ENCODE measurements at places on chromosomes 3 and 15.

- no peak for DNase-seq
Observed at GRCh38 chr15:84643838-84644237, 10.2 kb downstream of the WDR73 start.

GRCh38 chr3:64685800-64686445, 1.9 kb downstream of the ADAMTS9 start:
- DNase-seq: no peak

DNA sequence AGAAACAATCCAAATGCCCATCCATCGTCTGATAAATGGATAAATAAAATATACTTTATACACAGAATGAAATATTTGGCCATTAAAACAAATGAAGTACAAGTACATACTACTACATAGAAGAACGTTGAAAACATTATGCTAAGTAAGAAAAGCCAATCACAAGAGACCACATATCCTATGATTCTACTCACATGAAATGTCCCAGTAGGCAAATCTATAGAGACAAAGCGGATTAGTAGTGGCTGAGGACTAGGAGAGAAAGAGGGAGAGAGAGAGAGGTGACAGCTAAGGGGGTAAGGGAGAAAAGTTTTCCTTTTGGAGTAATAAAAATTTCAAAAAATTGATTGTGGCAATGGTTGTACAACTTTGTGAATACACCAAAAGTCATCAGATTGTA, 147.0 kb downstream of the GREM1 start:
- DNase-seq: no peak

- DNase-seq: no peak
Observed at GRCh38 chr15:75178171-75178937, 23.3 kb upstream of the C15orf39 start.

- DNase-seq: no peak
Observed at GRCh38 chr3:163508206-163508605, 1570.1 kb downstream of the SI start.

GRCh38 chr3:59968513-59969045, 918.8 kb upstream of the CFAP20DC start:
- no peak for DNase-seq

GRCh38 chr15:64361259-64361658, 5.3 kb upstream of the CSNK1G1 start:
- no peak for DNase-seq

- DNase-seq: no peak
Observed at GRCh38 chr3:14768881-14769280, 49.9 kb upstream of the FGD5 start.

- no peak for DNase-seq
Observed at GRCh38 chr15:60419753-60420152, 22.0 kb upstream of the ANXA2 start.

DNA sequence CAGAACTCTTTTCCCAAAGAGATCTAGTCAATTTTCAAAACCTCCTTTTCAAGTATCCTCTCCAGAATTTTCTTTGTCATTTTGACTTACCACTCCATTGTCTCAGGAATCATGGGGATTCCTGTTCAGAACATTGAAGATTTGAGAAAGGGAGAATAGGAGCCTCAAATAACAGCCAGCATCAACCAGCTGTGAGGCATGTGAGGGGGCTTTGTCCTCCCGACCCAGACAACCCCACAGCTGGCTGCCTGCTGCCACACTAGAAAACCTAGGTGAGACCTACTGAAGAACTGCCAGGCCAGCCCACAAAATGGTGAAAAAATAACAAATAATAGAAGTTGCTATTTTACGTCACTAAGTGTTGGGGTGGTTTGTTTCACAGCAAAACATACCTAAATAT, 5.9 kb upstream of the ARHGEF26 start:
- no peak for DNase-seq

DNA sequence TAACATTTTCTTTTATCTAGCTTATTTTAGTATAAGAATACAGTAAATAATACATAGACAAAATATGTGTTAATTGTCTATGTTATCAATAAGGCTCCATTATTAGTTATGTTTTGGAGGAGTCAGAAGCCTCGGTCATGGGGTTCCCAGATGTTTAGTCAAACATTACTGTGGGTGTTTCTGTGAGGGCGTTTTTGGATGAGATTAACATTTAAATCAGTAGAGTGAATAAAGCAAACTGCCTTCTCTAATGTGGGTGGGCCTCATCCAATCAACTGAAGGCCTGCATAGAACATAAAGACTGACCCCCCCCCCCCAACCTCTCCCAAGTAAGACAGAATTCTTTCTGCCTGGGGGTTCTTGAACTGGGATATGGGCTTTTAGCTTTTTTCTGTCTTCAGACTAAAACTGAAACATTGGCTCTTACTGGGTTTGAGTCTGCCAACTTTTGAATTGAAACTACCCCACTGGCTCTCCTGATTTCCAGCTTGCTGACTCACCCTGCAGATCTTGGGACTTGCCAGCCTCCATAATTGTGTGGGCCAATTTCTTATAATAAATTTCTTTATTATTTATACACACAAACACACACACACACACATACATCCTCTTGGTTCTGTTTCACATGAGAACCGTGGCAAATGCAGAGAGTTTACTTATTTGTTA, 192.0 kb downstream of the TPRG1 start:
- no peak for DNase-seq

GRCh38 chr3:127209155-127209839, 16.4 kb downstream of the PRR23E start:
- DNase-seq: no peak

DNA sequence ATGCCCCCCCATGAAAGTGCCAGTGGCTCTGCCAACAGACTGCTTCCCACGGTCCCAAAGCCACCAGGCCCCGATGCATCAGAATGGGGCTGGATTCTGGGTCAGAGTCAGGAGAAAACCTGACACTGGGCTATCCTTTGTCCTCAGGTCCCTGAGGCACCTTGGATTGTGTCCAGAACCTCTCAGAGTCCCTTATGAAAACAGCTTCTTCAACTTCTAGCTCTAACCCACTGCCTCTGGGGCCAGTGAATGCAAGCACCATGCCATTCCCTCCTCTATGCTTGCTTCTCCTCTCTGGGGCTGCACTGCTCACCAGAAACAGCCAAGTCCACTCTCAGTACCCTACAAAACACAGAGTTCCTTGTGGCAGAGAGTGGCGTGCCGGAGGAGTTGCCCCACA, 9.9 kb downstream of the CRABP1 start:
- no peak for DNase-seq

- DNase-seq: no peak
Observed at GRCh38 chr3:107562969-107563529, 40.3 kb downstream of the BBX start.

GRCh38 chr15:69525543-69525942, 72.9 kb downstream of the RPLP1 start:
- no peak for DNase-seq

DNA sequence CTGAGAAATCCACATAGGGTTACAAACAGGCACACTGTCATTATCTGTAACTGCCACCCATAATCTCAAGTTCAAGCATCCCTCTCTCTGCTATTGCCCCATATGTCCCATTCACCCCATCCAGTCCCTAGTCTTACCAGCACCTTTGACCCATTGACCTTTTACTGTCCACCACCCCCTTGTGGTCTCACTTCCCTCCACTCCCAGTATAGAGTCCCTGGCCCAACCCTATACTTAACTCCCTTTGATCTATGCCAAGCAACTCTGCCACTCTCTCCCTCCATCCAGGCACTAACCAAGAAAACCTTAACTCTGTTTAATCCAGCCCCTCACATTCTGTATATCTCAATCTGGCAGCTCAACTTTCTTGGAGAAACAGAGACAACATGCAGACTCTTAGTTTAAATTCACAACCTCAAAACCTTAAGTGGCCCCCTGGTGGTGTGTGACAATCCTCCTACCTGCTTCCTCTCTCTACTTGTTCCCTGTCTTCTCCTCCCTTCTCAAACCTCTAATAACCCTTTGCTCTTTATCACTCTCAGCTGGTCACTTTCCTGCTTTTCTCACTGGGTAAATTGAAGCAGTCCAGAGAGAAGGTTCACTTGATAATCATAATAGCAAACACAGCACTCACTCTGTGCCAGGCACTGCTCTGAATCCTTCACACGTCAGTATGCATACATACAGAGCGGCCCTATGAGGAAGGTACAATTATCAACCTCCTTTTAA, 162.7 kb downstream of the STT3B start:
- peak; percentile 24 for DNase-seq

DNA sequence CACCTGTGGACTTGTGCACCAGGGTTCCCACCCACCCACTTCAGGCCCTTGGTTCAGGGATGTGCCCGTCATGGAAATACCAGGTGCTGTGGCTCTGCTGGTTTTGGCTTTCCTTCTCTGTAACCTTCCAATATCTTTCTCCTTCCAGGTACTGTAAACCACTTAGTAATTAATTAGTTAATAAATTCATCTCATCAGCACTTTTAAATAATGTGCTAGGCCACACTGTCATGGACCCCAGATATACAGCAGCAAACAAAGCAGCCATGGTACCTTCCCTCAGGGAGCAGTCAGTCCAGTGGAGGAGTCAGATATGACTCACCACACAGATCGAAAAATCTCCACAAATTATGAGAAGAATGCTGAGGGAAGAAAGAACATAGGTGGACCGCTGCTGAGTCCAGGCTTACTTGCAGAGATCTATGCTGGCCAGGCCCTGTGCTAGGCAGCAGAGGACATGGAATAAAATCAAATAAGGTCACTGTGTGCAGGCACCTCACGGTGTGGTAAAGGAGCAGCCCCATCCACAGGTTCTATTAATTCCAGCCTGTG, 6.8 kb upstream of the GATA2 start:
- DNase-seq: no peak

DNA sequence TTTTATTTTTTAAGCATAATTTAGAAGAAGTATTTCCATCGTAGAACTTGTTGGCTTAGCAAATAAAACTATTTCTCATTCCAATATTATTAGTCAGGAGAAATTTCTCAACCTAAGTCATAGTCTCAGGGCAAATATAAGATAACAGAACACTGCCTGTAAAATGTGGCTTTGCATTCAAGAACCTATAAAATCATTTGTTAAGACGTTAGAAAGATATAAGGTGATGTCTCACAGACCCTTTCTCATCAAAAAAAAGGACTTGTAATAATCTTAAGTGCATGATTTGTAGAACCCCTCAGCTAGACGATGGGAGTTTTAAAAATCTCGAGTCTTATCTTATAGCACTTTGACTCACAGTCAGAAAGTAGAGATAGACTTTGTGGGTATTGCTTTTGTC, 314.7 kb upstream of the CFAP20DC start:
- no peak for DNase-seq

GRCh38 chr3:60912876-60913275, 338.4 kb downstream of the FHIT start:
- DNase-seq: no peak

DNA sequence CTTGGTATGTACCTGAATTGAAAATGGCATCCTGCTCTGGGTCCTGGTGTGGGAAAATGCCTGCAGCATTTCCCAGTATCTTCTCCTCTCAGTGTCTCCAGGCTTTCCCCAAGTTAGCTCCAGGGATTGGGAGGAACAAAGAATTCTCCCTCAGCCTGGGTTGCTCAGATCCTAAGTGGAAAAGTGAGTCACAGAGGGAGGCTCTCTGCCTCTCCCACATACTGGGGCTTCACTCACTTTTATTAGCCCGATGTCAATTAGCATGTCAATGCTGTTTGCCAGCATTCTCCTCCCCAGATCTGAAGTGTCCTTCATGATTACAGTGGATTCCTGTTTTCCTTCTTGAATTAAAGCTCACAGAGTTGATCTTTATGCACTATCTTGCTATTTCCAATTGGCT, 655.0 kb downstream of the EPHA3 start:
- no peak for DNase-seq

GRCh38 chr15:74311734-74312444, 55.6 kb downstream of the CYP11A1 start:
- DNase-seq: no peak

- DNase-seq: no peak
Observed at GRCh38 chr3:160154033-160154432, 71.2 kb upstream of the C3orf80 start.

GRCh38 chr3:184603151-184604030, 41.8 kb downstream of the EPHB3 start:
- no peak for DNase-seq

DNA sequence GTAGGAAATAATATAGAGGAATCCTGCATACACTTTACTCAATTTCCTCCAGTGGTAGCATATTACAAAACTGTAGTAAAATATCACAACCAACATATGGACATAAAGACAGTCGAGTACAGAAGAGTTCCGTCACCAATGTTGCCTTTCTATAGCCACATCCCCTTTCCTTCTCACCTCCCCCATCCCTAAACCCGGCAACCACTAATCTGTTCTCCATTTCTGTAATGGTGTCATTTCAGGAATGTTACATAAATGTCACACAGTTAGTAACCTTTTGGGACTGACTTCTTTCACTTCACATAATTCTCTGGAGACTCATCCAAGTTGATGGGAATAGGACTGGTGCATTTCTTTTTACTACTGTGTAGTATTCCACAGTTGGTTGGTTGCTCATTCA, 41.4 kb upstream of the ATG7 start:
- no peak for DNase-seq

DNA sequence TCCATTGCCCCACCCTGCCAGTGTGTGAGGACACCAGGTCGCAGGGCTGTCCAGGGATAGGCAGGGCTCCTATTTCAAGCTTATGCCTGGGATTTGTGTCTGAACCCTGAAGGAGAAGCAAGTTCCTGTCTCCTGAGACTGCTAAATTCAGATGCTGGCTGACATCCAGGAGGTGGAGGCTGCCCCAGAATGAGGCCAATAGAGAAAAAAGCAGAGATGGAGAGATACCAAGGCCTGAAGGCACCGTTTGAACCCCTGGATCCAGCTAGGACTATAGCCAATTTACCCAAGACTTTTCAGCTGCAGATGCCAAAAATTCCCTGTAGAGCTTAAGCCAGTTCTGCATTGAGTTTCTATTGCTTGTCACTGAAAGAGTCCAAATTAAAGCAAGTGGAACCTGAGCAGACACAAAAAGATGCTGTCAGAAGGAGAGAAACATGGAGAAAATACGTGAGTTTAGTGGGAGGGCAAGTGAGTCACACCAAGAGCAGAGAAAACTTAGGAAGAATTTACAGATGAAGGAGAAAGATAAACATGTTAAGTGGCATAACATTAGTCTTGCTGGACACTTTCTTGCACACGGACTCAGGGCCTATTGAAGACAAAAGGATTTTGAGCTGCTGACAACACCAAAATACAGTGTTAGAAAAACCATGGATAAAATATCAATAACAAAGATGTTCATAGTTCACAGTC, 148.6 kb downstream of the CNTN3 start:
- DNase-seq: no peak

GRCh38 chr3:73552700-73553099, 72.0 kb downstream of the PDZRN3 start:
- no peak for DNase-seq

DNA sequence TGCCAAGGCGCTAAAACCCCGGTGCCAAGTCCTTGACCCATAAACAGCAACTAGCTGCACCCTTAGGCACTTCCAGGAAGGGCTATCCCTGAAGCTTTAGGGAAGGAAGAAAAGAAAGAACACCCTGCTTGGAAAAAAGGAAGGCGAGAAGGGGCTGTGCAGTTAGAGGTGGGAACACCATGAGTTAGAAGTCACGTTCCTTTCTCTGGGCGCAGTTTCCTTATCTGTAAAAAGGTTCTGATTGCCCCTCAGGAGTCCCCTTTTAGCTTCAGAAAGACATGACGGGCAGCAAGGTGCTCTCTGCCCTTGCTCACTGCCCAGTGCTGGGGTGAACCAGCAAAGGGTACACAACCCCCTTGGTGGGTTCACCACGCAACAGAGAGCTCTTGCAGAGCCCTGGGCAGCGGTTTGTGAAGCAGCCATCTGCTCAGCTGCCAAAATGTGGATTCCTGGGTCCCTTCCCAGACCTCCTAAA, 798 bp downstream of the GCHFR start:
- DNase-seq: no peak

GRCh38 chr15:61169275-61169903, 59.7 kb downstream of the RORA start:
- DNase-seq: no peak
